ENCODE measurements at places on chromosomes 7 and 10.

DNA sequence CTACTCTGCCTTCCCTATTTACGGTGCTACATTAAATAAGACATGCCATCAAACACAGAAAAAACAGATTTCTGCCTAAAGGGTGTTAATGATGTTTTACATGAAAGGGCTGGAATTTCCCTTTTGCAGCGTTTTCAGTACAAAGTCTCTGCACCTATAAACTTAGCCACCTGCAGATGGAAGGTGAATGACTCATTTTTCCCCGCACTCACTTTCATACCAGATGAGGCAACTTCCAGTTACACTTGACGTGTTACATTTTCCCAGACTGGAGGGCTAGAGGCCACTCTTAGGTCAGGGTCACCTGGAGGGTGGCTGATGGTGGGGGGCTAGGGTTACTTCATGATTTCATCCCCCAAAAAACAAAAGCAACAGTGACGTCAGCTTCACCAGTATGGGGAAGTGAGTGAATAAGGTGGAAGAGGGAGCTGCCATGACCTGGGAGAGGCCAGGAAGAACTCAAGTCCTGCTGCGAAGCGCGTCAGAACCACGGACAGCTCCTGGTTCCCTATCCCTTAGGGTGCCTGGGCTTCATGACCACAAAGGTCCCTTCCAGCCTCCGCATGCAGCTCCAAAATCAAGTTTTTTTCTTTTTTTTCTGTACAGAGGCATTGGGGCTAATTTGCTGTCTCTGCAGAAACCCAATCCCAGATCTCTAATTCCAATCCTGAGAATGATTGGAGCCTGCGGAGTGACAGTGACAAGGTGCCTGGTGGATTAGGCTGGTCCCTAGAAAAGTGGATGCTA, 94.0 kb downstream of the ADARB2 start:
- DNase-seq: no peak

DNA sequence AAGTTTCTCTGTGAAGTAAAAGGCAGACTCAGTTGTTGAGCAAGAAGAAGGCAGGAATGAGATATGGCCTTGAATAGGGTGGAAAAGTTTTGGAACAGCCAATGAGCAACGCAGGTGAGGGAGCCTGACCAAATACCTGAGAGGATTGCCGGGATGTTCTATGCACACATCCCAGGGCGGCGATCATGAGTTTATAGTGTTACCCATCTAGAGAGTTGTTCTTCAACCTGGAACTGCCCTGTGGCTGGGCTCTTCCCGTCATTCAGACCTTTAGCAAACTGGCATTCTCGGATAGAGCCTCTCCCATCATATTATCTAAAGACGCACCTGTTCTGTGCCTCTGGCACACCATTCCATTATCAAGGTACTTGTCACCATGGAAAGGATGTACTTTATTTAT, 103.0 kb upstream of the KIF5B start:
- DNase-seq: peak; percentile 23

- no peak for DNase-seq
Measured at GRCh38 chr10:122665946-122666345, 33.7 kb downstream of the C10orf120 start.

GRCh38 chr10:119859420-119860258, 13.0 kb downstream of the MCMBP start:
- DNase-seq: no peak

- DNase-seq: no peak
Measured at GRCh38 chr7:53684693-53685092, 649.3 kb downstream of the POM121L12 start.

GRCh38 chr7:98372993-98373392, 27.9 kb downstream of the BAIAP2L1 start:
- DNase-seq: peak; percentile 25

GRCh38 chr7:129468547-129468946, 33.8 kb upstream of the SMKR1 start:
- DNase-seq: no peak

DNA sequence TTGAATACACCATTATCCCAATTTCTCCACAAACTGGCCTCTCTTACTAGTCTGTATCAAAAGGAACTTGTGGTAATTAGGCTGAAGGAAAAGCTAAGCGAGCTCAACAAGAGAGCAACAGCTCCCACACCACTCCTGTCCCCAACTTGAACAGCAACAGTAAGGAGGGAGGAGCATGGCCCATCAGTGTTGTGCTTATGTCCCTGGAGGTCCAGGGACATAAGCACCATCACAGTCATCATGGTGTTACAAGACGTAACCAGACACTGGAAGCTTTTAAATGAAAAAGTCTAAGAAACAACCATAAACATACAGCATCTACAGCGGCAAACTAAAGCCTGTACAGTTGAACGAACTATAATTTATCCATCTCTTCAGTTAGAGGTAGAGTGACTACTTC, 989 bp downstream of the ERLIN1 start:
- no peak for DNase-seq

DNA sequence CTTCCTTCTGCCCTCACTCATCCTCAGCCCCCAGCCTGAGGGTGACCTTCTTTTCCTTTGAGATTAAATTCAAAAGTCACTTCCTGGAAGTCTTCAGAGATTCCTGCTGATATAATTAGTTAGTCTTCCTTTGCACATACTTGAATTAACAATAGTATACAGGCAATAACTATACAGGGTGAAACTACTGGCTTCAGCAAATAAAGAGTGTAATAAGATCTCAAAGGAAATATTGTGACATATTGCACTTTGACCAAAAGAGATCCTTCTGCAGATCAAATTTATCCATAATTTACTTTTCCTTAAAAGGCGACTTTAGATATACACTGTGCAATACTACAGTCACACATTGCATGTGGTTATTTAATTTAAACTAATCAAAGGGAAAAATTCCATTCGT, 123.8 kb downstream of the SEMA3A start:
- DNase-seq: no peak

DNA sequence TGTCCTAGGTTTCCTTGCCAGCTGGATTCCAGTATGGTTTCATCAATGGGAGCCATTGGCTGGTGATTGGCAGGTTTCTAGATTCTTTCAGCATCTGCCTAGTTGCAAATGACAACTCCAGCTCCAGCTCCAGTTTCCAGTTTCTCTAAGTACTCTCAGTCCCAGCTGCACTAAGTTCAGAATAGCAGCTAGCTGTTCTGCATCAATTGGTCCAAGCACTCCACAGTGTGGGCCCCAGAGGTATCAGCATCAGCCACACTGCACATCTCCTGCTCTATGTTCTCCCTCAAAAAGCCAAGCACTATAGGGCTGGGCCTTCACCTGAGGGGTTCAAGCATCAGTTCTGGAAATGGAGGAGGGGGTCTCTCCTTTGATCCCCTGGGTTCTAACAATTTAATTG, 143.4 kb downstream of the VPS50 start:
- no peak for DNase-seq

- no peak for DNase-seq
Measured at GRCh38 chr7:43872406-43873110, 3.2 kb upstream of the MRPS24 start.

GRCh38 chr7:90768301-90768700, 172.2 kb downstream of the CDK14 start:
- no peak for DNase-seq

- DNase-seq: no peak
Measured at GRCh38 chr10:82468453-82468852, 593.5 kb downstream of the NRG3 start.

- no peak for DNase-seq
Measured at GRCh38 chr10:101529207-101529606, 58.9 kb downstream of the POLL start.

DNA sequence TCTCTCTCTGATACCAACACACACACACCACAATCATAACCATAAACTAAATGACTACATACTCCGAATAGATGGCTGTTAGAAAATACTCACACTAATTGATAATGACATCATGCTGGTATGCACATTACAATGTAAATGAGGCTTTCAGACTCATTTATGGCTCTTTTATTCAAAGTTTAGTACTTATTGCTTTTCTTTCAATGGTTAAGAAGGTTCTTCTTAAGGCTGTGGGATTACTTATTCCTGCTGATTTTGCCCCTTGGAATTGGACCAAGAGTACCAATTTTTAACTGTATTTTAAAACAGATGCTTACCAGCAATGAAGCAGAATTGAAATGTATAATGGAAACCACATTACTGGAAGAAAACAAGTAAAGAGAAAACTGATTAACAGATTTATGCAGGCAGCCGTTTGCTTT, 20.6 kb upstream of the CABCOCO1 start:
- no peak for DNase-seq

GRCh38 chr7:425794-426188, 93.9 kb downstream of the PDGFA start:
- no peak for DNase-seq

- DNase-seq: no peak
Measured at GRCh38 chr7:12970626-12971025, 283.2 kb downstream of the ARL4A start.

- DNase-seq: no peak
Measured at GRCh38 chr10:33235251-33235884, 99.1 kb downstream of the NRP1 start.

GRCh38 chr10:108582387-108582786, 1340.9 kb downstream of the XPNPEP1 start:
- DNase-seq: no peak

DNA sequence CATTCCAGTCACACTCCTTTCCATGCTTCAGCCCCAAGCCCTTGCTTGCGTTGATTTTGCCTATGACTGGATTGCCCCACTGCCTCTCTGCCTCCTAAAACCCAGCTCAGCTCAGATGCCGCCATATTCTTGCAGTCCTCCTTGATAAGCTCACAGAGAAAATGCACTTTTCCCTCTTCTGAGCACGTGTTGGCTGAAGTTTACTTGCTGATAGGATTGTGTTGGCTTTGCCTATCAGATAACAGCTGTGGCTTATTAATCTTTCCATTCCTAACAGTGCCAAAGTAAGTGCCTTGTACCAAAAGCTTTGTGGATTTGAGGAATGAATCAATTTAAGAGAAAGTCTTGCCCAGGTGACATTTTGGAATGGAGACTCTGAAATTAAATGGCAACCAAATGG, 249.2 kb downstream of the PHTF2 start:
- no peak for DNase-seq

GRCh38 chr7:77258593-77258992, 59.0 kb upstream of the FGL2 start:
- DNase-seq: no peak

GRCh38 chr10:109919220-109919619, 4.1 kb downstream of the XPNPEP1 start:
- DNase-seq: no peak

GRCh38 chr10:3782451-3783315, 2.3 kb downstream of the KLF6 start:
- DNase-seq: peak; percentile 86

DNA sequence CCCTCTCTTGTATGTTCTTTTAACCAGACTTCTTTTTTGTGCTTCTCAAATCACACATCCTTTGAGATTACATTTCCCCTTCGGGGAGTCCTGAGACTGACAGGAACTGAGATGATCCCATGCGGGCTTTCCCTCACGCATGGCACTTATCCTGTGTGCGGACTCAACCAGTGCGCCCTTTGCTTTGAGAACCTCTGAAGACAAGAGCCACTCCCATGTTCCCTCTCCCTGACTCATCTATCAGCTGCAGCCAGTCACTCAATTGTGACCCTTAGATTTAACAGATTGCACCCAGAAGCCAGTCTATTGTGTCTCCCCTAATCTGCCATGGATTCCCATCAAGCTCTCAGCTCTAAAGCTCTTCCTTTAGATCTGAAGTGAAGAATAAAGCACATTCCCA, 353.9 kb upstream of the MEOX2 start:
- no peak for DNase-seq

DNA sequence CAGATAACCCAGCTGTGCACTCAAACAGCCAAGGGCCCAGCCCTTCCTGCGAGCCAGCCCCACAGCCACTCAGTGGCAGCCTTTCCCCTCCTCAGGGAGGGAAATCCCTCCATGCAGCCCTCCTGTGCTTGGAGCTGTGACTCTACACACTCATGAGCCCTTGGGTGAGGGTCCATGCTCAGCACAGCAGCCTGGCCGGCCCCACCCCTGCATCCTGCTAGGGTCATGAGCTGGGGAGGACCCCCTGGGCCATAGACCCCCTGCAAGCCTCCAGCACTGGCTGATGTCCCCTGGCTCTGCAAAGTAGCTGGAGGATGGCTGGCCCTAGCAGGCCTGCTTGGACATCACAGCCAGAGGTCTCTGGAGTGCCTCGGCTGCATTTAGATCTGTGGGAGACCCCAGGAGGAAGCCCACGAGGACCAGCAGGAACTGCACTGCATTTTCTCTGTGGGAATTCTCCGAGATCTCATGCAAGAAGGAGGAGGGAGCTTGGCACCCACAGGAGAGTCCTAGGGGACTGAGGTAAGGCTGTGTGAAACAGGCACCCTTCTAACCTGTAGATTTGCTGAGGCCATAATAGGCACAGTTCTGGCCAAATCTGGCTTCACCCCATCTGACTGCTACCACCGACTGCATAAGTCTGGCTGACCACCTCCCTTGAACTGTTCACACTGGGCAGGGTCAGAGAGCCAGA, 17.4 kb downstream of the TMEM273 start:
- no peak for DNase-seq

GRCh38 chr10:58943960-58944359, 232.5 kb upstream of the PHYHIPL start:
- DNase-seq: no peak

DNA sequence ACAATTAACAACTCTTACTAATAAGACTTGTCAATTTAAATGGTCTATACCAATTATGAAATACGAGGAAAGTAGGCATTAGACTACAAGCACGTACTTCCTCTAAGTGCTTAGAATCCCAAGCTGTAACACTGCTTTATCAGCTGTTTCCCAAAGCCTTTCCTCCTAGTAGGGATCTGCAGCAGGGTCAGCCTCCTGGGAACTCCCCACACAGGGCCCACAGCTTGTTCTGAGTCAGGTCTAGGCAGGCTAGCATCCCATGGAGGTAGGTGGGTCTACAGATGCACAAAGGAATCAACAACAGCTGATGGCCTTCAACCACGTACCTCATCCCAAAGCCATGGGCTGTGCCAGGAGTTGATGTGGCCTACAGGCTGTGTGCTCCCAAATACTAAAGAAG, 14.7 kb downstream of the MMS19 start:
- DNase-seq: no peak

DNA sequence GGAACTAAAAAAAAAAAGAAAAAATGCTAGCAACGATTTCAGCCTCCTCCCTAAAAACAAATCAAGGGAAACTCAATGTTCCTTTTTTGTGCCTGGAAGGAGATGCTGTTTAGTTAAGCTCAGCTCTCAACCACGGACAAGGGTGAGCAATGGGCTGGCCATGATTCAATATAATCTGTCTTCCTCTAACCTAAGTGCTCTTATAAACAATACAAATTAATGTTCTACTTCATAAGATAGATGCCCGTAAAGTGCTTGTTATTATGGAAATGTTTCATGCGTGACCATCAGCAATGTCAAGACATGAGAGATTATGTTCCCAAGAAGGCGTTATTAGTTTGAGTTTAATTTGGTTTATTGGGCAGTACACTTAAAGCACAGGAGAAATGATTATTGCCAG, 320.3 kb downstream of the SFMBT2 start:
- DNase-seq: no peak

- DNase-seq: no peak
Measured at GRCh38 chr10:112429654-112430230, 17.0 kb downstream of the ZDHHC6 start.

- DNase-seq: no peak
Measured at GRCh38 chr7:159197066-159197975, 52.7 kb upstream of the VIPR2 start.
